Progenitor cell of endocrine pancreas (in vitro differentiated cells): ENCODE measurements at places on chromosomes 7 and 10. TPM values are rescaled to one million over a fixed set of nuclear protein-coding genes. Genes with fewer than 3 reads are reported as not detected.
A peak's percentile ranks its signal among the peaks of the same experiment; 100 is the strongest.

GRCh38 chr10:110524179-110524858, 26.6 kb downstream of the DUSP5 start:
- no peak for DNase-seq
- H3K27me3 ChIP-seq = peaks cover 8% of the 10 kb centered on the region
- peaks cover 4% of the 10 kb centered on the region for H3K36me3 ChIP-seq
- H3K4me3 ChIP-seq = no peak overlapping the region
- no peak overlapping the region for H3K27ac ChIP-seq

GRCh38 chr7:113030489-113030888, 56.1 kb downstream of the GPR85 start:
- no peaks in the 10 kb centered on the region for H3K27me3 ChIP-seq
- no peaks in the 10 kb centered on the region for H3K36me3 ChIP-seq
- DNase-seq = no peak
- H3K27ac ChIP-seq = no peak overlapping the region
- H3K4me3 ChIP-seq = no peak overlapping the region

DNA sequence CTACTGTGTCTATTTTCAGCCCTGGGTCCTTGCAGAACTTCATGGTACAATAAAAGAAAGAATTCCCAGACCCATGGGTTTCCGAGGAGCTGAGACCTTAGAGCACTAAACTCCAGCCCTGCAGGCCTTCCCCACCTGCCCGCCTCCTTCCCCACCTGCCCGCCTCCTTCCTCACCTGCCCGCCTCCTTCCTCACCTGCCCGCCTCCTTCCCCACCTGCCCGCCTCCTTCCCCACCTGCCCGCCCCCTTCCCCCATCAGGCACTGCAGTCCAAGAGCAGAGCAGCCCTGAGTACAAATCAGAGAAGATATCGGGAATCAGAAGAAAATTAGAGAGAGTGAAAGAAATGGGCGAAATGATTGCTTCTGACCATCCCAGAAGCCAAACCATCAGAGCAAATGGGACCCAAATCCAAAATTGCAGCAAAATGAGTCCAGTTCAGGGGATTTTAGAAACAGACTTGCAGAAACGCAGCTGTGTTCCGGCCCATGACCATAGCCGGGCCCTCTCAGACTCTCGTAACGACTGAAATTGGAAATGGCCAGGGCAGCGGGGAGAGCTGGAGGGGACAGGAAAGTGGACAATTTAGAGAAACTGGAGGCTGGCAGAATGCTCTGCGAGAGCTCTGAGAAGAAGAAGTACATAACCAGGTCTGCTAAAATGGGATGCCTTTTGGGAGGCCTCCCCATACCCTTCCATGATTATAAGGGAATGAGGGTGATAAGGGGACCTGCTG, 568.4 kb downstream of the TCERG1L start:
- peak overlapping the region; percentile 77 for H3K27ac ChIP-seq
- H3K27me3 ChIP-seq = peaks cover 8% of the 10 kb centered on the region
- H3K36me3 ChIP-seq = no peaks in the 10 kb centered on the region
- H3K4me1 ChIP-seq = no peaks in the 10 kb centered on the region
- no peak for DNase-seq

Gene KIFBP
- total RNA-seq = 26.7 and 28.0 TPM in 2 replicates

Gene DNA2
- total RNA-seq = 33.3 and 34.5 TPM in 2 replicates
